Hematopoietic multipotent progenitor cell treated with erythropoietin and hydrocortisone succinate and interleukin-3 and kit ligand, for 15 days (in vitro differentiated cells): ENCODE measurements at places on chromosomes 13 and 19.

- no peak for DNase-seq
Measured at GRCh38 chr13:104953588-104953987, 1581.9 kb downstream of the EFNB2 start.

DNA sequence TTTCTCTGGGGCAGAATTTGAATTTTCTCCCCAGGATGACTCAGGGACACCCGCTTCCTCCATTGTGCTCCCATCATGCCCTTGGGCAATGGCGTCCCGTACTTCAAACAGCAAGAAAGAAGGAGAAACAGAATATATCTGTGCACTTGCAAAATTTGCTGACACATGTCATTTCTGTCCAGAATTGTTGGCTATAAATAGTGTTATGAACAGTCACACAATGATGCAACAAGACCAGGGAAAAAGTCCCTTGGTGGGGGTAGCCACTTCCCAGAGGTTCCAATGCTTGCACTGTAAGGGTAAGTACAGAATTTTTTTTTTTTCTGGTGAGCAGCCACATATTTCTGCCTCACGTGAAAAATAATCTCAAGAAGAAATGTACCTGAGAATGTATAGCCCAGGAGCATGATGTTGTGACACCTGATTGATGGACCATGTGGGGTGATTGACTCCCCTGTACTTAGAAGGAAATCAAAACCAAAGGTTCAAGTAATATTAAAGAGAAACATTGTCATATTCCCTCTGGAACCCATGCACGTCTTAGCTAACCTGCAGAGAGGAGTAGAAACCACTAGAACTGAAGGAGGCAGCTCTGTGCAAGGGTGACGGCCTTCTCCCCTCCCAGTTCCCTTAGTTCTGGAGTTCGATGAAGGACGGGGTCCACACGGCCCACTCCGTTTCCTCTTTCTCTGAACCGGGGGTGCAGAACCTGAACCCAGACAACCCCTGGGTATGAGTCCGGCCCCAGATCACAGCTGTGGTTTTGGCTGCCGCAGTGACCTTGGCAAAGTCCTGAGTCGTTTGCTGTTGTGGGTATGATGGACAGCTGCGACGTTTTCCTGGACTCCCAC lies 9.3 kb upstream of the LAIR1 start:
- no peak for DNase-seq

GRCh38 chr19:5298471-5298901 lies 42.1 kb downstream of the PTPRS start:
- no peak for DNase-seq

GRCh38 chr13:25906191-25906661 lies 145.6 kb downstream of the SHISA2 start:
- DNase-seq = no peak

- DNase-seq = peak; percentile 93
Measured at GRCh38 chr19:45885556-45886426, at the start of gene IRF2BP1. TSS of gene IRF2BP1 (minus strand) at chr19:45886141. CDS start at chr19:45885774, 367 bp downstream.
